Uterus (tissue), 4 donors: ENCODE measurements at places on chromosomes 3 and 15. TPM values are rescaled to one million over a fixed set of nuclear protein-coding genes. Genes with fewer than 3 reads are reported as not detected.

DNA sequence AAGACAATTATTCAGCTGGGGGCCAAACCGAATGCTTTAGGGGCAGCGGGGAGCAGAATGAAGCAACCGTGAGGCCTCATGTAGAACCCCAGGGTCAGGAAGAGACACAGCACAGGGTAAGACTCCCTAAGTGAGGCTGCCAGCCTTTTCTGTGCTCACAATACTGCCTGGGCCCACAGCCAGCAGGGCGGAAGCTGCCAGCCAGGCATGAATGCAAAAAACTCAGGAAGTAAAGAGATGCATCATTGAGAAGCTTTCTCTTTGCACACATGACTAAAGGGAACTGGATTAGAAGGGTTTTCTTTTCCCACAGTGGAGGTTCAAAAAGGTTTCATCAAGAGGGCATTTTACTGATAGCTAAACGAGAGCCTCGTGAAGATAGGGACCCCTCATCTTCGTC is 33.3 kb downstream of the CA12 start:
- no peak for DNase-seq

- DNase-seq: no peak
Observed at GRCh38 chr15:24899795-24900194, 55.0 kb upstream of the SNRPN start.

DNA sequence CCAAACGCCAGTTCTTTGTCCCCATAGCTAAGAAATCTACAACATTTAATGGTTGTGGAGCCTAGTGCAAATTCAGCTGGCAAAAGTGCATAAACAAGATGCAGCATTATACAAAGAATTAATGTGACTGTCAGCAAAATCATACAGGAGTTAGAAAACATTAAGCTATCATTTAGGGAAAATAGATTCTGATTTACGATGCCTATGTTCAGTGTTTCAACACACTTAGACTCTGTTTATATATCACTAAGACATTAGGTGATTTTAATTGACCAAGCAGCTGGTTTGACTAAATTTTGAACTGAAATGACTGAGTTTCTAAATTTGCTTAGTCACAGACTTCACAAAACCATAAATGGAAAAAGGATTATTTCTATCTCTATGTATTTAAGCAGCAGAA is 1076.8 kb downstream of the TBL1XR1 start:
- DNase-seq: no peak

- DNase-seq: no peak
Observed at GRCh38 chr15:74250266-74250665, 14.1 kb downstream of the CCDC33 start.

DNA sequence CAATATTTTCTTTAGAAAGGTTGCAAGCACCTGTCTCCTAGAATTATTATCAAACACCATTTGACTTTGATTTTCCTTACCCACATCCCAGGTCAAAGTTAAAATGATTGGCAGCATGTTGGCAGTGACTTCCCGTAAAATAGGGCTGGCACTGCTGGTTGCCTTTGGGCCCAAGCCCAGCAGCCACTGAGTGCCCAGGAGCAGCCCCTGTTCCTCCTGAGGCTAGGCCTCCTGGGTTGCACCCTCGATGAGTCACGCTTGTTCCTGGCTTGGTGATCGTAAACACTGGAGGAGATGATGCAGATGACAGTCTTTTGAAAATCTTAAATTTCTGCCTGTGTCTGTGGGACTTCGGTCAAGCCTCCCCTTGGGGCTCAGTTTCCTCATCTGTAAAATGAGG is 290.0 kb downstream of the TLE3 start:
- DNase-seq: no peak

ACKR2 gene
- 8.7 TPM for total RNA-seq

CPA3 gene
- 7.3 TPM for total RNA-seq

TERB2 gene
- total RNA-seq: not detected

- DNase-seq: no peak
Observed at GRCh38 chr3:47794544-47794943, 8.4 kb upstream of the DHX30 start.

DNA sequence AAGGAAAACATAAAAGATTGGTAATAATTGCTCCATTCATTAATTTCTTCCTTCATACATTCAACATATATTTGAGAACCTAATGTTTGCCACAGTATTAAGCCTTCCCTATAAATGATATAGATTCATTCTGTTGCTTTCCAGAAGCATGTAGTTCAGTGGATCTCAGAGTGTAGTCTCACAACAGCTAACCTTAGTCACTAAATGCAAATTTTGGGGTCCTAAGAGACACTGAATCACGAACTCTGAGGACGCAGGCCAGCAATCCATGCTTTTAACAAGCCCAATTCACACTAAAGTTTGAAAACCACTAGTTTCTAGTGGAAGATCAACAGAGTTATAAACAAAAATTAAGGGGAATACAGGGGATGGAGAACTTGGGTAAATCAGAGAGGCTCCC is 7.2 kb upstream of the AQR start:
- no peak for DNase-seq

DNA sequence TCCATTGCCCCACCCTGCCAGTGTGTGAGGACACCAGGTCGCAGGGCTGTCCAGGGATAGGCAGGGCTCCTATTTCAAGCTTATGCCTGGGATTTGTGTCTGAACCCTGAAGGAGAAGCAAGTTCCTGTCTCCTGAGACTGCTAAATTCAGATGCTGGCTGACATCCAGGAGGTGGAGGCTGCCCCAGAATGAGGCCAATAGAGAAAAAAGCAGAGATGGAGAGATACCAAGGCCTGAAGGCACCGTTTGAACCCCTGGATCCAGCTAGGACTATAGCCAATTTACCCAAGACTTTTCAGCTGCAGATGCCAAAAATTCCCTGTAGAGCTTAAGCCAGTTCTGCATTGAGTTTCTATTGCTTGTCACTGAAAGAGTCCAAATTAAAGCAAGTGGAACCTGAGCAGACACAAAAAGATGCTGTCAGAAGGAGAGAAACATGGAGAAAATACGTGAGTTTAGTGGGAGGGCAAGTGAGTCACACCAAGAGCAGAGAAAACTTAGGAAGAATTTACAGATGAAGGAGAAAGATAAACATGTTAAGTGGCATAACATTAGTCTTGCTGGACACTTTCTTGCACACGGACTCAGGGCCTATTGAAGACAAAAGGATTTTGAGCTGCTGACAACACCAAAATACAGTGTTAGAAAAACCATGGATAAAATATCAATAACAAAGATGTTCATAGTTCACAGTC is 148.6 kb downstream of the CNTN3 start:
- no peak for DNase-seq

- DNase-seq: no peak
Observed at GRCh38 chr3:143182866-143183664, 63.5 kb downstream of the CHST2 start.

- no peak for DNase-seq
Observed at GRCh38 chr3:129549006-129549800, 6.2 kb downstream of the H1-8 start.

DNA sequence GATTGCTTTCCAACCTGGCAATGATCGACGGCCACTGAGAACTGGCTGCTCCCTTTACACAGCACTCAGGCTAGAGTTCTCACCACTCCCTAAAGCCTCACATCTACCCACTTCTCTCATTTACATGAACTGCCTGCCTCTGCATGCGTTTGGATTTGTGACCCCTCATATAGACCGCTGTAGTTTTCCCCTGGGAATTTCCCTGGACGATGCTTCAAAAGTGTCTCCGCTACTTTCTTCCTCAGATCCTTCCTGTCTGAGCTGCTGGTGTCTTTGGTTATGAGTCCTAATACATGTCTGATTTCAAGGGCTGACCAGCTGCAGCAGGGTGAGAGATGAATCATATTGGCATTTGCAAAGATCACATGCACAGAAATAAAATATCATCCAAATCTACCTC is 116.7 kb upstream of the ETV5 start:
- no peak for DNase-seq

ZBTB47 gene
- 29.1 TPM for total RNA-seq

- no peak for DNase-seq
Observed at GRCh38 chr3:58157700-58158099, 53.1 kb downstream of the DNASE1L3 start.

CHDH gene
- total RNA-seq: 6.6 TPM

- no peak for DNase-seq
Observed at GRCh38 chr3:104198131-104198530, 1168.6 kb upstream of the ALCAM start.

GRCh38 chr3:129320261-129320660 is 41.6 kb downstream of the HMCES start:
- no peak for DNase-seq

GRCh38 chr15:48006031-48006511 is 114.7 kb upstream of the SLC24A5 start:
- DNase-seq: peak; percentile 45

- DNase-seq: no peak
Observed at GRCh38 chr15:49621401-49621811, 558 bp downstream of the DTWD1 start.
